ENCODE measurements at places on chromosomes 2 and 18. TPM values are rescaled to one million over a fixed set of nuclear protein-coding genes. Genes with fewer than 3 reads are reported as not detected.
A peak's percentile ranks its signal among the peaks of the same experiment; 100 is the strongest.

Gene ONECUT2
- 0.03 TPM for total RNA-seq

DNA sequence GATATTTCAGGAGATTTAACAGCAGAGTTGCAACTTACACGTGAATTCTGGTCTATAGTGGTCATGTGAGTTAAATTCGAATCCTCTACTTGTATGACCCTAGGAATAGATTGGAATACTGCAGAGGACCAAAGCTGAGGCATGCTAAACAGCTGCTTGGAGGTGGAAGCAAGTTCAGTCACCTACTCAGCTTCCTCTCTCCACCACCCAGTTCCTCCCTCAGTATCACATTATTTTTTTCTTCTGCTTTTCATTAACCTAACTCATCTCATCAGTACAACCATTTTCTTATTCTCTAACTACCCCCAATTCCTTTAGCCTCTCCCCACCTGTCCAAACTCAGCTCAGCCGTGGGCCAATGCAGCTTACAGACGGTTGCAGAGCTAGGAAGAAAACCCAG is 385.5 kb downstream of the SETBP1 start:
- DNase-seq = no peak
- no peak overlapping the region for H3K27ac ChIP-seq
- H3K4me3 ChIP-seq = no peak overlapping the region
- no peaks in the 10 kb centered on the region for H3K27me3 ChIP-seq

DNA sequence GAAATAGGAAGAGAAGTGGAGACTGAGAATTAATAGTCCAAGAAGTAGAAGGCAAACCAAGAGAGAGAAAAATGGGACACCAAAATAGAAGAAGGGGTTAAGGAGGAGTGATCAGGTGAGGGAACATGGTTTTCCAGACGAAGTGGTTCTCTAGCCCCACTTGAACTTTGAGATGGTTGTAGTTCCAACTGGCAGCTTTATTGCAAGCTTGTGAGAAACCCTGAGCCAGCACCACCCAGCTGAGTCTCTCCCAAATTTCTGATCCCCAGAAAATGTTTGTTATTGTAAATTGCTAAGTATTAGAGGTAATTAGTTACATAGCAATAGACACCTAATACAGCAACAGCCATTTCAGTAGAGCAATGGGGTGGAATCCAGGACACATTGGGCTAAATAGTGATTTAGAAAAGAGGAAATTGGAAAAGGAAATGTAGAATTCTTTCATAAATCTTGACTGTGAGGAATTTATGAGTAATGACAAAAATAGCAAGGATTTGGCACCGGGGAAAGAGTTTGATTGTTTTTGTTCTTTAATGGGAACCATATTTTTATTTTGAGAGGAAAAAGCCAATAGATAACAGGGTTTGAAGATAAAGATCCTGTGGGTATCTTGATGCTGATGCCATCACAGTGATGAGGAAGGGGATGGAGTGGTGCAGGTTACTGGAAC is 62.1 kb upstream of the XDH start:
- DNase-seq = no peak
- no peak overlapping the region for H3K27ac ChIP-seq
- no peaks in the 10 kb centered on the region for H3K4me1 ChIP-seq
- no peak overlapping the region for H3K4me3 ChIP-seq
- no peaks in the 10 kb centered on the region for H3K27me3 ChIP-seq

DNA sequence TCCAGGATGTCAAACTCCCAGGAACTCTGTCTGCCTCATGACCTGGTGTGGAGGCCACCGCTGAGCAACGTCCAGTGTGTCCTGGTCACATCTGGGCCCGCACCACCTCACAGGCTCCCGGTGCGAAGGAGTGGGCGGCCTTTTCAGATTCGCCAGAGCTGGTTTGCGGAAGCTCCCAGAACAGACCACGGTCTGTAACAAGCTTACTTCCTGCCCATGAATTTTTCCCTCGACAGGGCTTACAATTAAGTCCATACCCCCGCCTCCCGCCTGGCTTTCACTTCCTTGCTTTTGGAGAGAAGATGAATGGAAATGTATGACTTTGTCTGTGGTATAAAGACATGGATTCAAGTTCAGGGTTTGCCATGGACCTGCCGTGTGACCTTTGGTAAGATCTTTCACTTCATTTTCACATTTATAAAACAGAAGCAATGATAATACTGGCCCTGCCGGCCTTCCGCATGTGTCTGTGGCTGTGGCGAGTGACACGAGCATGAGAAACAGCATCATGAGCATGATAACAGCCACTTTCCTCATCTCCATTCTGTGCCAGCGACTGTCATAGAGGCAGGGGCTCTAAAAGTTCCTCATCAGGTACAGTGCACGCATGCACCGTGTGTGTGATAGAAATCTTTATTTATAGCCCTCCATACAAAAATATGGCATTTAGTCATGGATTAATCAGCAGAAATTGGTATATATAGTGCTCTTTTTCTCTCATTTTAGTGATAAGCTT is 31.0 kb upstream of the KCNF1 start:
- no peaks in the 10 kb centered on the region for H3K36me3 ChIP-seq
- H3K27me3 ChIP-seq = peaks cover 10% of the 10 kb centered on the region
- DNase-seq = peak; percentile 57
- H3K27ac ChIP-seq = no peak overlapping the region
- H3K4me3 ChIP-seq = no peak overlapping the region
